GOT3 (cell line): ENCODE measurements at places on chromosomes 5 and 9.

DNA sequence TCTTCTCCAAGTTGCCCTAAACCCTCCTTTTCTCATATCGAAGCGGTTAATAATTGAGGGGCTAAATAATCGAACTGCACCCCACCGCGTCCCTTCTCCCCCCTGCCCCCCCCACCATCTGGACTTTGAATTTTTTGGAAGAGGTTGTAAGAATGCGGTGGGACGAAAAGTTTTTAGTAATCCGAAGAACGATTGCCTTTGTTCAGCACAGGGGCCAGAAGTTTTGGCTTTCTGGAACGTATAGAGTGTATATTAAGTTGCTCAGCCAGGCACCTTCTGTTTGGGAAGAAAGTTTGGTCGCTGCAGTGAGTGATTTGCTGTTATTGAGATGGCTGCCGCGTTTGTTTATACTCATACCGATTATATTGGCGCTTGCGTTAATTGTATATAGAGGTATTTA is 518 bp downstream of the ERBIN start:
- DNase-seq, result no peak

- DNase-seq, result peak; percentile 26
These were observed at the start of gene SNX30 for GRCh38 chr9:112750016-112750763. SNX30 (plus strand) TSS chr9:112750760; CDS start chr9:112751002, 242 bp downstream.

GRCh38 chr5:126055348-126055729 is 367.9 kb upstream of the GRAMD2B start:
- DNase-seq, result no peak

- DNase-seq, result no peak
These were observed 2.1 kb downstream of the EDIL3 start for GRCh38 chr5:84382363-84383295.

DNA sequence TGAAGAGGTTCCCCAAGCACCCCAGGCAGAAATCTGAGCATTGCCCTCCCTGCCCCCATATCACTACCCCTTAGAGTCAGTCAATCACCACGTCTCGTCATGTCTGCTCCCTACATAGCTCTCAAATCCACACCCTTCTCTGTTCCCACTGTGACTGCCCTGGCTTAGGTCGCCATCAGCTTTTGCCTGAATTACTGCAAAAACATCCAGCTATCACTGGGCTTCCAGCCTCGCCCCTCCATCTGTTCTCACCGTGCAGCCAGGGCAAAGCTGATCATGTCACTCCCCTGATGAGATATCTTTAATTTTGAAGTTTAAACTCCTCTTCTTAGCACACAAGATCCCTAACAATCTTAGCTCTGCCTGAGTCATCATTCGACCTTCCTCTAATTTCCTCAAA is 89.6 kb upstream of the TBC1D2 start:
- no peak for DNase-seq

GRCh38 chr9:112601636-112602035 is 115.0 kb downstream of the KIAA1958 start:
- no peak for DNase-seq

- DNase-seq, result no peak
These were observed 18.5 kb upstream of the GNE start for GRCh38 chr9:36276781-36277181.

DNA sequence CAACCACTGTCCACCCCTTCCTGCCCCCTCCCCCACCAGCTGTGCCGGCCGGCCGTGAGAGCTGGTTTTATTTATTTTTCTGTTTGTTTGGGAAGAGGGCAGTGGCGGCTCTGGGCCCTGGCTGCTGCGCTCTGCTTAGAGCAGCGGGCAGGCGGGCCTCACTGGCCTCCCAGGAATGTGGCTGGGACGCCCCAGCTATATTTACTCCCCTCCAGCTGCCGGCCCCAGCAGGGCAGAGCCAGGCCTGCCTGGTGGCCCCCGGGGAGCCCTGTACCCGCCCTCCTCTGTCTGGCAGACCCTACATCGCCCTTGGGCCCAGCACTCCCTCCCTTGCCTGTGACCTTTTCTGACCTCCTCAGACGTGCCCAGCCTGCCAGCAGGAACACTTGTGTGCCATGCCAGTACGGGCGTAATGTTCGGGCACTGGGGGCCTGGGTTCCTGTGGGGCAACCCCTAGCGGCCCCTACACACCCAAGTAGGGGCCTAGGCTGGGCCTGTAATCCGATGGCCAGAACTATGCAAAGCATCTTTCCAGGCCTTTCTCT is 7.7 kb downstream of the CXXC5 start:
- DNase-seq, result no peak

DNA sequence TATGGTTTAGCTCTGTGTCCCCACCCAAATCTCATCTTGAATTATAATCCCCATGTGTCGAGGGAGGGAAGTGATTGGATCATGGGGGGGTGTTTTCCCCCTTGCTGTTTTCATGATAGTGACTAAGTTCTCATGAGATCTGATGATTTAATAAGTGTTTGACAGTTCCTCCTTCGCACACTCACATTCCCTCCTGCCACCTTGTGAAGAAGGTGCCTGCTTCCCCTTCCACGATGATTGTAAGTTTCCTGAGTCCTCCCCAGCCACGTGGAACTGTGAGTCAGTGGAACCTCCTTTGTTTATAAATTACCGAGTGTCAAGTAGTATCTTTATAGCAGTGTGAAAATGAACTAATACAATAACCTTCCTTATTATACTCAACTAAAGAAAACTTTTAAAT is 24.3 kb upstream of the TEX10 start:
- no peak for DNase-seq

DNA sequence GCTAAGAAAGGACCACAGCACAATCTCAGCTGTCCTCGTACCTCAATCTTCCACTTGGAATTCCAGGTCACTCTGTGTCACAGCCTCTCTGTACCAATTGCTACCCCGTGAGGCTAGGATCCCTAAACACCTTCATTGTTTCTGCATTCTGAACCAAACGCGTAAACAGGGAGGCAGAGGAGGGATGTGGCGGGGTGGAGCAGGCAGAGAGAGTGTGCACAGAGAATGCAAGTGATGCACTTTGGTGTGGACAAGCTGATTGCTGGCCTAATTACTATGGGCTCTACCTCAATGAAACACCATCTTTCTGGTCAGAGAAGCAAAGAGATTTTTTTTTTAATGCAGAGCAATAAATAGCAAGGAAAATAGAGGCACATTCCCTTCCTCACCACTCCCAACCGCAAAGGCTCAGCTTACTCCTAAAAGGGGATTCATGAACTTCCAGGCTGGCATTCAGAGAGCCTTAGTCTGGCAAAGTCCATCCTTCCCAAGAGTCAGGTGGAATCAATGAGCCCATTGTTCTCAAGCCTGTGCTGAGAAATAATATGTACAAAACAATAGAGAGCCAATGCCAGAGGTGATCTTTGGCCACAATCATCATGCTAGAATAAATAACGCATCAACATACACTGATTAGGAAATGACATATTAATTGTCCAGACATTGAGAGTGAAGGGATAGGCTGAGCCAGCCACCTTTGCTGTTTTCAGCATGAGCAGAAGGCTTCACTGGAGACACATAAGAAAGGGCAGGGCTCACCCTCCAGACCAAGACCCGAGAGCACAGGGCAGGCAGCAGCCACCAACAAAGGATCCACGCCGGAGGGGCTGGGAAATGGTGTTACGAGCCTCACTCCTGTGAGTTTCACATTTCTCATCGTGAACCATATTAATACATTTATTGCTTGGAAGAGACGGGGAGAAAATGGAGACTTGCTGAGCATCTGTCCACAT is 278.8 kb downstream of the ENC1 start:
- no peak for DNase-seq

- no peak for DNase-seq
These were observed 16.7 kb upstream of the SLC25A51 start for GRCh38 chr9:37920471-37921167.

- DNase-seq, result no peak
These were observed 11.0 kb downstream of the RGS3 start for GRCh38 chr9:113474360-113475028.

GRCh38 chr5:130141659-130142320 is 237.5 kb downstream of the CHSY3 start:
- no peak for DNase-seq

DNA sequence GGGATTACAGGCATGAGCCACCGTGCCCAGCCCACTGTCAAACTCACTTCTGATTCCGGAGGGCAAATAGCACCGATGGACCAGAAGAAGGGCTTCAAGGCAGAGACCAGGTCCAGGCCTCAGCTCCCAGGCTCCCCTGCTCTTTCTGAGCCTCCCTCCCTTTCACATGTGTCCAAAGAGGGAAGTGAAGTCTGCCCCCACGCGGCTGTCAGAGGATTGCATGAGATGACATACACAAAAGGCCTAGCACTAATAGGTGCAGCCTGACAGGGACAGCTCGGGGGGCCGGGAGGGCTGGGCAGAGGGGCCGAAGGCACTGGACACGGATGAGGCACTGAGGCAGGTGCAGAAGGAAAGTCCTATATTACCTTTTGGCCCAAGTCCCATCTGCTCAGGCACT is 16.1 kb downstream of the FBP1 start:
- DNase-seq, result no peak

GRCh38 chr9:3329361-3329760 is 196.4 kb downstream of the RFX3 start:
- DNase-seq, result no peak

- no peak for DNase-seq
These were observed 299.7 kb downstream of the NPR3 start for GRCh38 chr5:33010846-33011245.

DNA sequence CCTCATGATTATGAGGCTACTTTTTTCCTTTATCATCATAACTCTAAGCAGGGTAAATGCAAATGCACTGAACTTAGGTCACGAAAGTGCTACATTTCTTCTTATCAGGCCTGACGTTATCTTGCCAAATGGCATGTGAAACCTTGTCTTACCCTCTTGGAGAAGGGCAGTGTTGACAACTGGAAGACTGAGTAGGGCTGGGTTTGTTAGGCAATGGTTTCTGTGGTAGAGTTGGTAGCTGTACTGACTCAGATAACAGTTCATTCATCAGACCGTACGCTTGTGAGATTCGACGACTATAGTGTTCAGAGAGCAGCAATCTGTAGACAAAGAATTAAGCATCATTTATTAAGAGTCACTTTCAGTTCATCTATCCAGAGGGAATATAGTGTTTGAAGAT is 127.7 kb downstream of the CPLANE1 start:
- no peak for DNase-seq

DNA sequence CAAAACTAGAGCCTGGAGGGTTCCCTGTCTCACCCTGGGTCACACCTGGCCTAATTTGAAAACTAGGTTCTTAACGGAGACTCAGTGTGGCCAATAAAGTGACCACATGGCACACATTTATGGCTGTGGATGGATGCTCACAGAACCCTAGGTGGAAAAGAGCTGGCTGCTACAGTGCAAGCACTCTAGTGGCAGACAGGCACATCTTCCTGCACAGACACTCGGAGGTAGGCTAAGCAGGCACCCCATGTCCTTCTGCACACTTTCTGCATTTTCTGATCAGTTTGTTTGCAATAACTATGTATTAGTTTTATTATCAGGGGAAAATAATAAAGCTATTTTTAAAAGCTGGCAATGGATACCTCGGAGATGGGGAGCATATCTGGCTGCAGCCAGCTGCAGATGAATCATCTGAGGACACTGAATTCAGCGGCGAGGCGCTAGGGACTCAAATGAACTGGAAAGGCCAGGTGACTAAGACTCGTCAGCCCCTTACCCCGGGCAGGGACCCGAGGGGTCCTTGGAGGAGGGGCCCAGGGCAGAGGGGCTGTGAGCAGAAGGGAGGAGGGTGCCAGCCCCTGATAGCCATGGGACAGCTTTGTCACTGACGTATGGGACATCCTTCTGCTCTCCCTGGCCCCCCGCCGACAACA is 96.2 kb downstream of the OLFM1 start:
- DNase-seq, result no peak

DNA sequence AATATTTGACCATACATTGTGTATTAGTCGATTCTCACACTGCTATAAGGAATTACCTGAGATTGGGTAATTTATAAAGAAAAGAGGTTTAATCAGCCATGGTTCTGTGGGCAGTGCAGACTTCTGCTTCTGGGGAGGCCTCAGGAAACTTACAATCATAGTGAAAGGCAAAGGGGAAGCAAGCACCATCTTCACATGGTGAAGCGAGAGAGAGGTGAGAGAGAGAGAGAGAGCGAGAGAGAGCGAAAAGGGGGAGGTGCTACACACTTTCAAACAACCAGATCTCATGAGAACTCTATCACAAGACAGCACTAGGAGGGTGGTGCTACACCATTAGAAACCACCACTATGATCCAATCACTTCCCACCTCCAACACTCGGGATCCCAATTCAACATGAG is 4.1 kb upstream of the GRAMD2B start:
- DNase-seq, result no peak

- DNase-seq, result no peak
These were observed 49.4 kb downstream of the SLC46A2 start for GRCh38 chr9:112841261-112841660.
